ENCODE measurements at places on chromosomes 4 and X.

- DNase-seq: no peak
These were observed 311.2 kb upstream of the GATB start for GRCh38 chr4:152072001-152072485.

GRCh38 chrX:143635915-143636314, at the start of gene SLITRK4:
SLITRK4 (minus strand) TSS chrX:143636101; CDS start chrX:143631108, 4,993 bp downstream.
- DNase-seq: no peak

- DNase-seq: no peak
These were observed 28.0 kb upstream of the AMBN start for GRCh38 chr4:70564033-70564432.

GRCh38 chrX:12548341-12548740, 242.9 kb upstream of the PRPS2 start:
- DNase-seq: no peak

DNA sequence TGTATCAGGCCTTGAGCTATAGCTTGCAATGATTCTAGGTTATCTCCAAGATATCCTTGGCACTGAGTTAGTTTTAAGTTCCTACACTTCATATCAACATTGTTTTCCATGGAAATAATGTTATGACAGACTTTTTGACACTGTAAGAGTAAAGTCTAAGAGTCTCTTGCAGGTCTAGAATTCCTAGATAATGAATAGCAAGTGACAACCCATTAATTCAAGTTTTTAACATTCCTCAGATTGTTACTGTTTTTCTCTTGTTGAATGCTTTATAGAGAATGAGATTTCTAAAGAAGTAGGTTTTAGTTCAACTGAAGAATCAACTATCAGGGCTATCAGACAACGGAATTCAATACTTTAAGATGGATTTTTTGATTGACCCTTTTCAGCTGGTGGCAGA, 276.1 kb downstream of the PPP3CA start:
- no peak for DNase-seq

DNA sequence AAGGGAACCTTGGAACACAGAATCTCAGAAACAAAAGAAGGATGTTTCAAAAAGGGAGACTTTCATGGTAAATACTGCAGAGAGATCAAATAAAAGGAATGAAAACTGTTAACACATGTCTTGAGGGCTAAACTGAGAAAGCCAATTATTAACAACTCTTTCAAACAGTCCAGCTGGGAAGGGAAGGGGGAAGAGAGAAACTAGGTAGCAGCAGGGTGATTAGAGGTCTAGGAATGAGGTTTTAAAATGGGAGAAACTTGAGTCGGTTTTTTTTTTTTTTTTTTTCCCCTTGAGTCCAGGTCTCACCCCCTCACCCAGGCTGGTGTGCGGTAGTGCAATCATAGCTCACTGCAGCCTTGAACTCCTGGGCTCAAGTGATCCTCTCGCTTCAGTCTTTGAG, 4.3 kb downstream of the BCLAF3 start:
- no peak for DNase-seq

DNA sequence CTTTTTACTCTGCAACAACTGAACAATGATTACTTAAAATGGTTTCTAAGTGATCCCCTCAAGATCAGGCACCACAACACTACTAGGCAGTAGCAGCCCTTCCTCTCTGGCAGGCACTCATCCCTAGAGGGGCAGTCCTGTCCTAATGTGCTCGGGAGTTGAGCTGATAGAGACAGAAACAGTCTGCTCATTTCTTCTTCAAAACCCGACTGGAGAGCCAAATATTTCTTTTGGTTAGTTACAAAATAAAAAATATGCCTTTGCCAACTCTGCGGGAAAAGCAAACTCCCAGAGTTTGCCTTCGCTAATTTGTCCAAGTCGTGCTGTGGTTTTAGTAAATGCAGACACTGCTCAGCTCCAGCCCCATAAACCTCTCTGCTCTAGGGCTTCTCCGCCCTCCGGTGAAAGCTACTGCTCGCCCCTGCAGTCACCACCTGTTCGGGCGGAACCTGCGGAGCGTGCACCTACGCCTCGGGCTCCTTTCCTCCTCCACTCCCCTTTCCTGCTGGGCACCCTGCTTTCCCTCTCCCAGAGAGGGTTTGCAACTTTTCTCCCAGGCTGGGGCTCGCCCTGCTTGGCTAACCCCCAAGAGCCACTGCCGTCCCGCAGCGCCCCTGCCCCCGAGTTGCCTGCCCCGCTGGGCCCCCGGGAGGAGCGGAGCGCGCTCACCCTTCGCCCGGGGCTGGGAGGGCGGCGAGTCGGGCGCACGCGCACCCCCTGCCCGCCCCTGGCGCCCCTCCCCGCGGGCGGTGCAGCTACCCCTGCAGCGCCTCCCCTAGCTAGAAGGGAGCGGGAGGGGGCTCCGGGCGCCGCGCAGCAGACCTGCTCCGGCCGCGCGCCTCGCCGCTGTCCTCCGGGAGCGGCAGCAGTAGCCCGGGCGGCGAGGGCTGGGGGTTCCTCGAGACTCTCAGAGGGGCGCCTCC, at the start of gene NPNT:
NPNT (plus strand) TSS at position 812 of the 923 bp plus-strand sequence. CDS start 182 bp downstream, outside the sequence.
- no peak for DNase-seq
